ENCODE measurements at places on chromosomes 3 and 15.
A peak's percentile ranks its signal among the peaks of the same experiment; 100 is the strongest.

- DNase-seq, result no peak
Observed at GRCh38 chr3:114587986-114588385, 294.2 kb downstream of the TIGIT start.

GRCh38 chr15:68010361-68011153 lies 43.6 kb upstream of the PIAS1 start:
- DNase-seq, result no peak

- no peak for DNase-seq
Observed at GRCh38 chr15:43998607-43999006, 171.8 kb downstream of the WDR76 start.

DNA sequence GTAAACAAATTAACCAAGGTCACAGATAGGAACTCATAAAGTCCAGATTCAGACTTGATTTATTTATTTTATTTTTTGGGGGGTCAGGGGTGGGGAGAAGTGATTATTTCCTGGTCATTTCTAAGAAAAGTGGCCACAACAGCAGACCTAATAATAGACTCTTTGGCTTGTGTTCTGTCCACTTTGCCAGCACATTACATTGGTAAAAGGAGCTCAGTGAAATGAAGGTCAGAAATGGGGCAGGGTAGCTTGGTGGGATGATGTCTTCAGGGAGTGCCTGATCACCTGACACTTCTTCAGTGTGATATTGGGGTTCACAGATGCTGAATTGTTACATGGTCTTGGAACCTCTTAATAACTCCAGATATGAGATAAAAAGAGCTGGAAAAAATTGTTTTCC lies 10.1 kb downstream of the VPS8 start:
- no peak for DNase-seq

DNA sequence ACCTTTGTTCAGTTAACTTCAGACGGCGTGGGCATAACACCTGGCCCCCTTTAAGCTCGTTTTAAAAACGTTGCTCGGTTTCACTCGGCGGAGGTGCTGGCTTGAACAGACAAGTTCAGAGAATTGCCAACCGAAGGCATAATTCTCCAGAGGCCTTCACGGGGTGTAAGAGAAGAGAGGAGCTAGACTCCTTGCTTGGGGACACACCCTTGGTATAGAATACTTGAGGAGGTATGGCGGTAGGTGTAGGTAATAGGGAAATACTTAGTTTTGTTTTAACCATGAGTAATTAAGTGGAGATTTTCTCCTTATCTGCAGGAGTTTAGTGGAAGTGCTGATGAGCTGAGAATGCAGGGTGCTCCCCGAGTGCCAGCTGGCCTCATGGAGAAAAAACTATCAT lies 921 bp downstream of the FBXL2 start:
- no peak for DNase-seq

DNA sequence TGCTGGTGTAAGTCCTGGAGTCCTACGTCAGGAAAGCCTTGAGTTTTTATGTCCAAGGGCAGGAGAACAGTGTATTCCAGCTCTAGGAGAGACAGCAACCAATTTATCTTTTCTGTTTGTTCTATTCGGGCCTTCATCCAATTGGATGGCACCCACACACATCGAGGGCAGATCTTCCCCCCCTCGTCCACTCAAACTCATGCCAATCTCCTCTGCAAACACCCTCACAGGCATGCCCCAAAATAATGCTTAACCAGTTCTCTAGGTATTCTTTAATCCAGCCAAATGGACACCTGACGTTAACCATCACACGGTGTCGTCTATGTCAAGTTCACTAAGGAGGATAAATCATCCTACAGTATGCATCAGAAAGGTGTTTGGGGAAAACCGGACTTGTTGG lies 102.5 kb upstream of the TRPM1 start:
- DNase-seq, result no peak

GRCh38 chr3:57900786-57901185 lies 107.4 kb upstream of the FLNB start:
- DNase-seq, result no peak

- no peak for DNase-seq
Observed at GRCh38 chr3:146892041-146892440, 286.9 kb upstream of the PLSCR5 start.

DNA sequence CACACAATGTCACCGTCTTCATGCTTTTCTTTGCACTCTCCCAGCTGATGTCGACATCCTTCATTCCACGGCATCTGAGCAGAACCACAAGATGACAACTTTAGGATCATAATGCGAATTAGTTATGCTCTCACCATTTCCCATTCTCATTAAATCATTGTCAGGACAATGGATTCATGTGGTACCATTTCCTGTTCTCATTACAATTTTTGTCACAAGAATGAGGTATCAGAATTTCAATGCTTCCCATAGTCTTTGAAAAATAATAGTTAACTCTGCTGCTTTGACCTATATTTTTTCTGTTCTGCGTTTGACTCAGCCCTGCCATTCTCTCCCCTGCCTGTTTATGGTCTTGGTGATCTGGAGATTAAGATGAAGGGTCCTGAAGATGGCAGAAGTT lies 175.7 kb upstream of the MDFIC2 start:
- no peak for DNase-seq

GRCh38 chr3:18207226-18207625 lies 217.9 kb downstream of the SATB1 start:
- DNase-seq, result no peak

GRCh38 chr3:177724020-177724638 lies 526.8 kb upstream of the TBL1XR1 start:
- DNase-seq, result peak; percentile 82

DNA sequence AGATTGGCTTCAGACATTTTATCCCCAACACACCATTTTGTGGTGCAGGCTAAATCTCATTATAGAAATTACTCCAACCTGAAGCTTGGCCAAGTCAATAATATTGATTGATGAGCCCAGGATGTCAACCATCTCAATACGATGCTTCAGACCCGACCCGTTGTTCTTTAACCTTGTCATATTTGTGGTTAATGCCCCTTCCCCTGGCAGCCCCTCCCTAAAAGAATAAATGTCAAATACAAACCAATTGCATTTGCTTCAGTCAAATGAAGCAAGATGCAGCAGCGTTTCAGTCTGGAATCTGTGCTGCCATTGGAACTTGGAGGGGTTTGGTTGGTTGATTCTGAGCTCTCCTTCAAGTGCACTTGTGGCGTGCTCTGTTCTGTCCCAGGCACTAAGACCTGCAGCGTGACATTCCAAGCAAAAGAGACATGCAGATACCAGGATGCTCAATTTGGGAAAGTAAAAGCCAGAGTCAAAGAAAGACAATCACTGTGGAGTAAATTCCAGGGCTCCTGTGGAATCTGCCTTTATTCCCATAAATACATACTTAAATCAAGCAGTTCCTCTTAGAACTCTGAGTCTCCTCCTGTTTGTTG lies 23.8 kb upstream of the PSMD6 start:
- no peak for DNase-seq

DNA sequence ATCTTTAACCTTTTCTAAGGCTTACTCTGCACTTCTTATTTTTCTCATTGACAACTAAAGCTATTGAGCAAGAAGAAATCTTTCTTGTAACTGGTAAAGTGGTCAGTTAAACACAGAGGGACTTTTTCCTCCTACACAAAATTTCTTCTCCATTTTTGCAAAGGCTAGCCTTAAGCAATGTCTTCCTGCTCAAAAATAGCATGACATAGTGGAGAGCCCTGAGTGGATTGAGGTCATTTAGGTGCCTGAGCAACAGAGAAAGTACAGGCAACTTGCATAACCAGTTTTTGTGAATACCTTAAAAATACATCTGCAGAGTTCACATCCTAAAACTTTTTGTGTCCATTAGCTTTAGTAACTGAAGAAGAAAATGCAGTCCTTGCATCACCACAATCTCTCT lies 144.7 kb upstream of the TTC14 start:
- DNase-seq, result no peak

DNA sequence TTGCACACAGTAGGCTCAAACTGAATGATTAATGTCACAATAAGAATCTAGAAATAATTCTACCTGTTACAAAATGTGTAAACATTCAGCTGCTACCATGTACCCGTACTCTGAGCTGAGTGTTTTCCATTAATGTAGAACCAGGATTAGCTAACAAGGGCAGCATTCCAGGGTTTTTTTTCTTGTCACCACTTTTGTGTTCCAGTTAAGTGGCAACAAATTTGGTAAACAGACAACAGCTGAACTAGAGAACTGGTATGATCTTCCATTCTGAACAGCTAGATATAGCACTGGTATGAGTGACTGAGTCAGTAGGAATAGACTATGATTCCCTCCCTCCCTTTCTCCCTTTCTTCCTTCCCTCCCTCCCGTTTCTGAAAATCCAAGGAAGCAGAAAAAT lies 229.4 kb downstream of the CD47 start:
- DNase-seq, result no peak

All from Right ventricle myocardium inferior (tissue), 1 donor.